ENCODE measurements at places on chromosomes 2 and 18. TPM values are rescaled to one million over a fixed set of nuclear protein-coding genes. Genes with fewer than 3 reads are reported as not detected.

Gene CCDC178
- 5.1 TPM for total RNA-seq

Gene CXCR1
- not detected for total RNA-seq

Gene INHA
- total RNA-seq: 54.4 TPM

GRCh38 chr2:157684940-157685466 lies 56.3 kb upstream of the ACVR1C start:
- no peak overlapping the region for H3K27ac ChIP-seq

GRCh38 chr18:58977223-58977622 lies 112.5 kb downstream of the ZNF532 start:
- H3K4me1 ChIP-seq: peaks cover 2% of the 10 kb centered on the region
- no peak for DNase-seq
- no peaks in the 10 kb centered on the region for H3K36me3 ChIP-seq
- no peaks in the 10 kb centered on the region for H3K27me3 ChIP-seq

Measured in ovary (tissue), 10 donors.